ENCODE measurements at places on chromosomes 6 and 20.

GRCh38 chr6:16741112-16742016 lies 19.9 kb downstream of the ATXN1 start:
- DNase-seq = no peak

DNA sequence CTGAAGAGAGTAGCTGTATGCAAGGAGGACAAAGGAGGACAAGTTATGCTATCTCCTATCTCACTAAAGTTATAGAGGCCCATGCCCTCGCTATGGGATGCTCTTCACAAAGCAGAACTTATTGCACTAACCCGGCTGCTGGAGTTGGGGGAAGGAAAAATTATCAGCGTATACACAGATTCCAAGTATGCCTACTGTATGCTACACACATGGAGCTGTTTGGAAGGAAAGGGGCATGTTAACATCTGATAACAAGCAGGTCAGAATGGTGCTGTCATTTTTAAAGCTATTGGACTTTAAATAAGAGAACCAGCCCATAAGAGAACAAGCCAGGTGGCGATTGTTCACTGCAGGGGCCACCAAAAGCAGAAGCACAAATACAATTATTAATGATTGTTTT lies 20.3 kb upstream of the BTN3A2 start:
- no peak for DNase-seq

- no peak for DNase-seq
Measured at GRCh38 chr20:46696791-46697279, 7.6 kb upstream of the TP53RK start.

- no peak for DNase-seq
Measured at GRCh38 chr6:63864671-63865318, 229.2 kb downstream of the PHF3 start.

- no peak for DNase-seq
Measured at GRCh38 chr6:138863321-138863720, 67.4 kb downstream of the ECT2L start.

DNA sequence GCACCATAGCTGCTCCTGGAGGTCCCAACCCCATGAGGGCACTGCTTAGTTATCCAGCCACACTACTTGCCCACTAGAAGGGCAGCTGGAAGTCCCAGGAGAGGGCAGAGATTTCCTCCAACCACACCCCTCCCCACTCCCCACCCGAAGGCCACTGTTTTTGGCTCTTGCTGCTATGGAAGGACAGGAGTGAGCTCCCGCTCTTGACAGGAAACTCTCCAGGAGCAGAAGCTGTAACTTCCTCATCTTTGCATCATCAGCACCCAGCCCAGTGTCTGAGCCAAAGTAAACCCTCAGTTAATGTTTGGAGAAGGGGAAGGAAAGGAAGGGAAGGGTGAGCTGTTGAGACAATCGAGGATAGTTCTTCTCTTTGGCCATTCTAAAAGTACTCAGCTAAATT lies 120.7 kb downstream of the MTFR2 start:
- no peak for DNase-seq

DNA sequence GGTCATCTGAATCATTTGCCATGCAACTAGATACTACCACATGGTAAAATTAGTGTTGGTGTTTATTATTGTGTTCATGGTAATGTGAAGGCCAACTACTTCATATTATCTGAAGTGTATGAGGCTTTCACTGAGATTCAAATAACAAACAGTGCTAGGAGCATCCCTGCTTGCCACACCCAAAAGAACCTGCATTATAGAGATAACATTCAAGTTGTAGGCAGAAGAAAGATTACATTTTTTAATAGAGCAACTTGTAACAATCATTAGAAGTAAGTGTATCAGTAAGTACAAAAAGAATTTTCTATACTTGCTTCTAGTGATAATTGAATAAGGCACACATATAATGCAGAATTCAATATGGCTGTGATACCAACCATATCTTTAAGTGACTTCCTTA lies 49.8 kb downstream of the BCKDHB start:
- no peak for DNase-seq

DNA sequence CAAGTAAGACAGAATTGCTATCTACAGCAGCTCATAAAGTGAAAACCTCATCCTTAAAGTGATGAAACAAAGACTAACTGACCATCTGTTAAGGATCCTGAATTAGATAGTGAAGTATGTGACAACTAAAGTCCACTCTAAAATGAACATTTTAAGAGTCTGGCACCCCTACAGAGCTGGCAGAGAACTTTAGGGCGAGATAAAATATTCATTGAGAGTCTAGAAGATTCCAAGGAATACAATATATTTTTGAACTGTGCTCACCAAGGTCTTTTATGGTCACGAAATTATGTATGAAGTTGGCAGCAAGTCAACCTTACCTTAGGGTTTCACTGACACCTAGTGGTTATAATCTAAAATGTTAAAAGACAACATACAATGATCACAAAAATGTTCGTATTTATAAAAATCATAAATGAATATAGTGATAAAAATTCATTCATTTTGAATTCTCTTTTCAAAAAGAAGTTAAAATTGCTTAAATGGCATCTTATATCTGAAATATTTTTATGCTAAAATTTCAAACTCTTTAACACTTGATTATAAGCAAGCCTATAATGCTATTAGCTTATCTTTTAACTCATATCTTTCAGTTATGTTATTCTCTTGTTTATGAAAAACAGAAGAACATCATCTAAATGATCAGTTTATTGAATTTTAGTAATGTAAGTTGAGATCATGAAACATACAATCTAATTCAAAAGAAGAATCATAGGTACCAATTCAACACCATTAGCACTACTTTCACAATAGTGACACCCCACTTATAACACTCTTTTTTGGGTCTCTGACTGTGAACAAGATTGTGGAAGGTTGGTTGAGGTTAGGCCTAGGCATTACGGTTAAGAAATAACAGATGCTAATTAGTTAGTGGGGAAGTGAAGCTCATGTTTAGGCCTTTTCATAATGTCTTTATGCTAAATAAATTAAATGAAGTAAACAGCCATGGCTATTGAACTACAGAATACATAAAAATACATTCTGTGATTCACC lies 27.5 kb downstream of the RSPH3 start:
- no peak for DNase-seq

GRCh38 chr20:38184101-38184500 lies 19.0 kb upstream of the TGM2 start:
- DNase-seq = no peak

- DNase-seq = no peak
Measured at GRCh38 chr6:21327326-21328112, 266.0 kb upstream of the SOX4 start.

DNA sequence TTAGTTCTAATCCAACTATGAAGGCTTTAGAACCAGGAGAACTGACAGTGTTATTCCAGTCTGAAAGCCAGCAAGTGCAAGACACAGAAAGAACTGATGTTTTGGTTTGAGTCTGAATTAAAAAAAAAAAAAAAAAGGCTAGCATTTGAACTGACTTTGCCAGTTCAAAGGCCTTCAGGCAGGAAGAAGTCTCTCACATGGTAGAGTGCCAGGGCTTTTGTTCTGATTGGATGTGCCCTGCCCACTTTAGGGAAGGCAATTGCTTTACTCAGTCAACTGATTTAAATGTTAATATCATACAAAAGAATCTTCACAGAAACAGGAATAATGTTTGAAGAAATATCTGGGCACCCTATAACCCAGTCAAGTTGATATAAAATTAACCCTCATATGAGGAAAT lies 212.2 kb downstream of the HIVEP2 start:
- DNase-seq = no peak

- DNase-seq = no peak
Measured at GRCh38 chr6:53852805-53853204, 58.0 kb downstream of the LRRC1 start.

DNA sequence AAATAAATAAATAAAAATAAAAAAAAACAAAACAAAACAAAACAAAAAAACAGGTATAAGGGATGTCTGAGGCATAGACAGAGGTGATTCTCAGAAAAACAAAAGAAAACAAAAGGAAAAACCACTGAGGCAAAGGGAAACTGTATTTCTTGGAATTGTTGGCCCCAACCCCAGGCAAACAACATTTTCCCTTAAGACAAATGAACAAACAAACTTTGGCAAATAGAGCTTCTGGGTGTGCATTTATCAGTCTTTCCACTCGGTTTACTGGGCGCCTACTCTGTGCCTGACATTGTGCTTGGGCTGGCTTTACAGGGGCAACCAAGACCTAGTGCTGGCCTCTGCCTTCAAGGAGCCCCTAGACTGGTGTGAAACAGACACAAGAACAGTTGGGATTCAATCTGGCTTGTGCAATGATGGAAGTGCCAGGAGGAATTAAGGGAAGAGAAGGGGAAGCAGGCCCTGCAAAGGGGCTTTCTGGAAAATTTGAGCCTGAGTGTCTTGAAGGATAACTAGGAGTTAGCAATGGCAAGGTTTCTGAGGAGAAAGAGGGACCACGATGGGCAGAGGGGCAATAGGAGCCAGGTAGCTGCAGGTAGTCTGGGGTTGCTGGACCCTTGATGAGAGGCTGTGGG lies 33.8 kb upstream of the IER3 start:
- DNase-seq = no peak

DNA sequence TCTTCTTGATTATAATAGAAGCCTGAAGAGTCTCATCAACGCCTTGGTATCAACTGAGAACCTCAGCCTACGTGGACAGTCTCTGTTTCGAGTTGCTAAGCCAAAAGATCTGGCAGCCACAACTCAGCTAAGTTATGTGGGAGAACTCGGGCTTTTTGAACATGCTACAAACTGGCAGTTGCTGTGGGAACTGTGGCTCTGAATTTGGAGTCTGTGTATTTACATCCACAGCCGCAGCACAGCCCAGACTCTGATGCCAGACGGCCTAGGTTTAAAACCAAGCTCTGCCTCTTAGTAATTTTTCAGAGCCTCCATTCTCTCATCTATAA lies 35.8 kb downstream of the RIPOR2 start:
- peak; percentile 64 for DNase-seq

DNA sequence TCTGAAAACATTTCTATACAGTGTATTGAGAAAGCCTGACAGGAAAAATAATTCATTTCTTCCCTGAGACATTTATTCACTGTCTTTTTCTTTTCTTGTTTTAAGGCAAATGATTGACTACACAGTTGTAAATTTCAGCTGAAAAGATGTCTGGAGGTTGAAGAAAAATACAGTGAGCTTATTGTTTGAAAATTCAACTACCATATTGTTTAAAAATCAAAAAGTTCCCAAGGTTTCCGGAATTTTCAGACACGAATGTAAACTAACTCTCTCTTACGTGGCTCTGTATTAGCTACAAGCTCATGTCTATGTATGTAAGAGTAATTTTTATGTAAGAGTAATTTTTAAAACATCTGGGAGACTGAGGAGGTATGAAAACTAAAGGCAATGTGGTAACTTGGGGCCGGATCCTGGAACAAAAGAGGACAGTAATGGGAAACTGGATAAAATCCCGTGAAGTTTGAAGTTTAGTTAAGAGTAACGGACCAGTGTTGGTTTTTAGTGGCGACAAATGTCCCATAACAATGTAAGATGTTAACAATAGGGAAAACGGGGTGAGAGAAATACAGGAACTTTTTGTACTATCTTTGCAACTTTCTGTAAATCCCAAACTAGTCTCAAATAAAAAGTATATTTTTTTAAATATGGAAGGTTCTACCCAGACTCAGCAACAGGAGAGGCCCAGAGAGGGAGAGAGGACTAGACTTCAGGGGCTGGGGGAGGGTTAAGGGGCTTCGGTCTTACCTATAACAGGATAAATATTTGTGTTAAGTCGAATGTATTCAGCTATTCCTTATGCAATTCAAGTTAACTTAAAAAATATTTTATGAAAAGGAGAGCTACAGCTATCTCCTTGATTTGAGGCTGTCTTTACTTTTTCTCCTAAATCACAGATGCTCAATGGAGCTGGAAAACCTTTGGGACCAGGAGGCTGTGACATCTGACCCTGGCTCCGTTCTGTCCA lies 1.3 kb downstream of the PTGIS start:
- no peak for DNase-seq

- DNase-seq = no peak
Measured at GRCh38 chr6:163501026-163501425, 86.5 kb downstream of the QKI start.

GRCh38 chr6:170289180-170289931 lies 1.5 kb downstream of the DLL1 start:
- no peak for DNase-seq

- no peak for DNase-seq
Measured at GRCh38 chr6:71181565-71181964, 107.0 kb upstream of the OGFRL1 start.

DNA sequence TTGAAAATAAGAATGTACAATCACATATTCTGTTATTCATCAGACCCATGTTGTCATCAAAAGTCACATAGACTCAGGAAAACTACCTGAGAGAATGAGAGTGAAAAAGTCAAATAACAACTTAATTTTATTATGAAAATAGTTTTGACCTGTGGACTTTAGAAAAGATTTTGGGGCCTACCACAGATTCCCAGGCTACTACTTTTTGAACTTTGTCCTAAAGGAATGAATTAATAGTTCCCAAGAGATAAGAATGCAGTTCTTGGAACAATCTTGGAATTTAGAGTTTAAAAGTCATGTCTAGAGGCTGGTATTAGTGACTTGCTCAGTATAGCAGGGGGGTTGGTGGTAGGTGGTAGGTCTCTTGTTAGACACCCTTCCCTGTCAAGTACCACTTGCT lies 3.3 kb downstream of the TAF8 start:
- DNase-seq = no peak

- no peak for DNase-seq
Measured at GRCh38 chr6:125379174-125379573, 77.4 kb upstream of the HDDC2 start.

DNA sequence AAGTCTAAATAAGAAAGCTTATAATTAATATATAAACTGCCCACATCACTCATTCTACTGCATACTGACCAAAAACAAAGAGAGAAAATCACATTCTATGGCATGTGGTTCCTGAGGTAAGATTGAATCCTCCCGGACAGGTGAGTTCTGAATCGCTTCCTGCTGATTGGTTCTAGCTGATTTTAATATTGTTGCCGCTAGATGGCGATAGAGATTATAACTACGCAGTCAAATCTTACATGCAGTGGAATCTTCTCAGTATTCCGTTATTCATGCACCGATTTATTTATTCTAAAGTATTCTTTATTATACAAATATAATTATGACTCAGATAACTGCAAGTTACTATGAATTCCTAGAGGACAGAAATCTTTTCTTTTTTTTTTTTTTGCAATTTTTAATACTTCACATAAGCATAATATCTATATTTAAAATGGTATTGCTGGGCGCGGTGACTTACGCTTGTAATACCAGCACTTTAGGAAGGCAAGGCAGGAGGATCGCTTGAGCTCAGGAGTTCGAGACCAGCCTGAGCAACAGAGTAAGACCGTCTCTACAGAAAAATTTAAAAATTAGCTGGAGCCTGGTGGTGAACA lies 24.2 kb upstream of the TMX4 start:
- no peak for DNase-seq

DNA sequence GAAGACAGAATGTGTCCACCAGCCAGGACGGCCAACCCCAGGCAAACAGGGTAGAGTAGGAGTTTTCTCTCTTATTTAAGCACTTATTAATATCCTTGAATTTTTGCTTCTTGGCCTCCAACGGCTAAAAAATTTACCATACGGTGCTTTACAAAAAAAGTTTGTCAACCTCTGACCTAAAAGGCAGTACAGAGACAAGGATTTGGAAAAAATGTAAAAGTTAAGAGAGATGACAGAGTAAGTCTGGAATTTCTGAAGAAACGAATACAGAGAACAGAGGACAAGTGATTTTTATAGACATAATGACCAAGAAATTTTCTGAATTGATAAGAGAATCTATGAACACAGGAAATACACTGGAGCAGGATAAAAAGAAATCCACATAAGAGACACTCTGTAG lies 10.2 kb downstream of the OSER1 start:
- no peak for DNase-seq

GRCh38 chr20:4162766-4163165 lies 147.4 kb upstream of the RNF24 start:
- DNase-seq = no peak

GRCh38 chr6:22015944-22016343 lies 280.9 kb downstream of the PRL start:
- DNase-seq = no peak

GRCh38 chr6:87825821-87826221 lies 123.8 kb upstream of the AKIRIN2 start:
- no peak for DNase-seq
